ENCODE measurements at places on chromosomes 11 and 22.

GRCh38 chr22:46982635-46983034 is 220.2 kb downstream of the TBC1D22A start:
- no peak for DNase-seq

- DNase-seq: no peak
Observed at GRCh38 chr11:29449281-29450074, 567.4 kb downstream of the KCNA4 start.

DNA sequence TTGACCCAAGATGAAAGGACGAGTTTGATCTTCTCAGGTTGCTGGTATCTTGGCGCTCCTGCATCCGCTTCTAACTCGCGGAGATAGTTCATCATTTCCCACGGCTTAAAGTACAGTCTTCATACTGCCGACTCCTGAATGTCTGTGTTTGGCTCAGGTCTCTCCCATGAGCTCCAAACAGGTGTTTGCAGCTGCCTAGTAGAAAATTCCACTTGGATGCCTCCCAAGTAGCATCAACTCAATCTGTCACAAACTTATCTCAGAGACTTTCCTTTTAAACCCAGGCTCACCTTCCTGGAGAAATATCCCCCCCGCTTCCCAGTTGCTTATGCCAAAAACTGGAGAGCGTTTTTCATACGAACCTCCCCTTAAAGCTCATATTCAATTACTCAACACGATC is 986.5 kb downstream of the TBC1D22A start:
- no peak for DNase-seq

DNA sequence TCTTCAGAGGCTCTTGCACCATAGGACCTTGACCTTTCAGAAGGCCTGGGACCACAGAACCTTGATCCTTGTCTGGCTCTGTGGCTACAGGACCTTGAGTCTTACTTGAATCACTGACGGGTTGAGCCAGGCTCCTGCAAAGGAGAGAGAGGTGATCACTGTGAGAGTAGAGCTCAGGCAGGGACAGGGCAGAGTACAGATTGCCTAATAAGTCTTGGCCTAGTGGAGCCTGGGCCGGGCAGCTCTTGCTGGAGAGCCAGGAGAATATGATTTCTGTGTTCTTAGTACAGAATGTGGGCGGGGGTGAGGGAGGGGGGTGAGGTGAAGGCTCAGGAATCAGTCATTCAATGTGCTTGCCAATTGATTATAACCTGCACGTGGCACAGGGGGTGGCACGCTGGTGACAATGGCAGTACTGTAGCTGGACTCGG is 26.0 kb downstream of the SERPINH1 start:
- DNase-seq: no peak
